CD4-positive, alpha-beta memory T cell (primary cell): ENCODE measurements at places on chromosomes 12 and 14.
A peak's percentile ranks its signal among the peaks of the same experiment; 100 is the strongest.

GRCh38 chr12:32502693-32503502 is 103.5 kb downstream of the FGD4 start:
- no peak for DNase-seq

DNA sequence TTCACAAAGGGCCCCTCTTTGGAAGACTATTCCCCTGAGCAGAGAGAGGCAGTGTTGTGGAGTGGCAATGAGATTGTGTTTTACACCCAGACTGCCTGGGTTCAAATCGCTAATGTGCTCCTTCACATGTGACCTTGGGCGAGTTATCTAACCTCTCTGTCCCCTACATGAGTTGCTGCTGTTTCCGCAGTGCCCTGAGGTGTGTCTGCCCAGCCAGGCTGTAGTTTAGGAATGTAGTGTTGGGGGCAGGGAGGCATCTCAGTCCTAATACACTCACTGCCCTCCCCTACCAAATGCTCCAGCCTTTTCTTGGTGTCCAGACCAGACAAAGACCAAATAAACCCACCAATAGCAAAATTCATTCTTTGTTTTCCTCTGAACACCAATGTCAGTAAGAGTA is 78.6 kb downstream of the SLC24A4 start:
- no peak for DNase-seq

DNA sequence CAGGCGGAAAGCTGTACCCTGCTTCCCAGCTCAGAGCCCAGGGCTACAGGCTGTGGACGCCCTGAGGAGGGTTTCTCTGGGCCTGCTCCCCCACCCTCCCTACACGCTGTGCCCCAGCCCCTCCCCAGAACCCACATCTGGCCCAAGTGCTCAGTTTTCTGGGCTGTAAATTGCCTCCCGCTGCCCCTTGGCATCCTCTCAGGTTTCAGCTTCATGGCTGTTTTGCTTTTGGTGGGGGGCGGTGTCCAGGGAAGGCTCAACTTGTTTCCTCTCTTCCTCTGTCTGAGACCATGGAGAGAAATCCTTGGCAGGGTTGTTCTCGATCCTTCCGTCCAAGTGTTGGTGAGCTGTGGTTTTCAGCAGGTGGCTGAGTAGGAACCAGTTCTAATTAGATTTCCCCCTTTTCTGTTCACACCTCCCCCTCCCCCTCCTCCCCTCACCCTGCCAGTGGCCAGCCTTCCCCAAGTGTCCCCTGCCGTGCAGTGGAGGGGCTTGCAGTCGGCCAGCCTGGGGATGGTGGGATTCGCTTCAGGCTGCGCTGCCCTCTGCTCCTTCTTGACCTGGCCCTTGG is 61.8 kb downstream of the TSPAN9 start:
- DNase-seq = no peak

- DNase-seq = no peak
Measured at GRCh38 chr14:37637341-37637740, 41.9 kb downstream of the TTC6 start.

DNA sequence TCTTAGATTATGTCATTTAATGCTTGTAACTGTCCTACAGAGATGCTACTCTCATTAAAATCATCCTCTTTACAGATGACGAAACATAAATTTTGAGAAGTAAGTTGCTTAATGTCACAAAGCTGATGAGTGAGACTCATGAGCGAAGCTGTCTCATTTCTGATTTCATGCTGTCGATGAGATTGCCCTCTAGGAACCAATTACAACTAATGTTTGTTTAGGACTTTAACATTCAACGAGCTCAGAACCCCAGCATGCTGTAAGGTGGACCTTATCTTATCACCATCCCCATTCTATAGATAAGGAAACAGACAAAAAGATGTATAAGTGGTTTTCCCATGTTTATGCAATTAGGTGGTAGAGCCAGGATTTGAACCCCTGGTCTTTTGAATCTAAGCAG is 23.1 kb downstream of the BHLHE41 start:
- DNase-seq = no peak

- DNase-seq = peak; percentile 59
Measured at GRCh38 chr14:96592591-96593386, 90.6 kb downstream of the PAPOLA start.

GRCh38 chr12:17108877-17109541 is 503.0 kb upstream of the LMO3 start:
- no peak for DNase-seq

- no peak for DNase-seq
Measured at GRCh38 chr12:19095331-19095730, 34.2 kb upstream of the PLEKHA5 start.

GRCh38 chr12:19834592-19834991 is 395.3 kb downstream of the AEBP2 start:
- no peak for DNase-seq

DNA sequence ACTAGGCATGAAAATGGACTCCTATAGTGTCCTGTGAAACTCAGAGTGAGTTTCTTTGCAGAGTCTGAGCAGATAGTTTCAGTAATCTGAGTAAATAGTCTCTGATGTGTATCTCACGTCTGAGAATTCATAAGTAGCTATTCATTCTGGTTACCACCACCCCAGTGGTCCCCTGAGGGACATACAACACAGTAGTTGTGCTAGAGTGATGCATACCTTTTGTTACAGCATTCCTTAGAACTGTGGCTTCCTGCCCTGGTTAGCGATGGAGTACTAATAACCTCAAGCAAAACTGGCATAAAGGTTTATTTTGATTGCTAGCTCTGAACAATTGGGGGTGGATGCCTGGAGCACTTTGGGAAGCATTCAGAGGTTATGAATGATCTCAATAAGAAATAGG is 114.7 kb downstream of the DAAM1 start:
- no peak for DNase-seq

- no peak for DNase-seq
Measured at GRCh38 chr12:41011939-41012338, 176.2 kb upstream of the PDZRN4 start.

GRCh38 chr12:10279937-10280336 is 27.7 kb upstream of the KLRD1 start:
- DNase-seq = no peak
